DMS 273 treated with DMSO at 0.1 percent for 48 hours (cell line): ENCODE measurements at places on chromosomes 11 and 22.

- DNase-seq = no peak
Measured at GRCh38 chr11:44979543-44980399, 29.1 kb upstream of the TP53I11 start.

DNA sequence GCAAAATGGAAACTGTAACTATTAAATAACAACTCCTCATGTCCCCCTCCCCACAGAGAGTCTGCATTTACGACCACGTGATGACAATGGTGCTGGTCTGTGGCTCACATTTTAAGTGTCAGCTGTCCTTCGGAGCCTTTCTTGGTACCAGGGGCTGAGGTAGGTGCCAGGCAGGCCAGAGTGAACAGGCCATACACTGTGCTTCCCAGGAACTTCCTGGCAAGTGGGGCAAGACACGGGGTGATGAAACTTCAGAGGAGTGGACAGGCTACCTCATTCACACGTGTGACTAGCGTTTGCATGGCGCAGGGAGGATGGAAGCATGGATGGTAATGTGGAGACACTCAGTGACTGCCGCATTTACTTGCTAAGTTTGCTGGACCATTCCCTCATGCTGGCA is 10.4 kb upstream of the YPEL1 start:
- no peak for DNase-seq

- no peak for DNase-seq
Measured at GRCh38 chr11:206002-206384, 1.2 kb downstream of the BET1L start.

GRCh38 chr11:118618115-118618990 is 10.9 kb downstream of the PHLDB1 start:
- DNase-seq = no peak

DNA sequence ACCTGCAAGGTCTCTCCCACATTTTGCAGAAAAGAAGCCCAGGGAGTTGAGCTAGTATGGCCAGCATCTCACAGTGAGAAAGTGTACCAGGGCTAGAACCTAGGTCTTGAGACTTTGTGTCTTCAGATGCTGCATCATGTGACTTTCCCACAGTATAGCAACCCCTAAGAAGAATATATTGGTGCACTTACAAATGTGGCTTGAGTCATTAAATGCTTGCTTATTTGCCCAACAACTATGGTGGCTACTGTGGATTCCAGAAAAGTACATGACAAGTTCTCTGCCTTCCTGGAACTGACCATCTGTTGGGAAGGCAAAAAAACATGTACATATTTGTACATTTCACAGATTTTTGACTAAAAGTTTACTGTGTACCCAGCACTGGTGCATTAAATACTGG is 55.0 kb downstream of the POLD3 start:
- DNase-seq = no peak

DNA sequence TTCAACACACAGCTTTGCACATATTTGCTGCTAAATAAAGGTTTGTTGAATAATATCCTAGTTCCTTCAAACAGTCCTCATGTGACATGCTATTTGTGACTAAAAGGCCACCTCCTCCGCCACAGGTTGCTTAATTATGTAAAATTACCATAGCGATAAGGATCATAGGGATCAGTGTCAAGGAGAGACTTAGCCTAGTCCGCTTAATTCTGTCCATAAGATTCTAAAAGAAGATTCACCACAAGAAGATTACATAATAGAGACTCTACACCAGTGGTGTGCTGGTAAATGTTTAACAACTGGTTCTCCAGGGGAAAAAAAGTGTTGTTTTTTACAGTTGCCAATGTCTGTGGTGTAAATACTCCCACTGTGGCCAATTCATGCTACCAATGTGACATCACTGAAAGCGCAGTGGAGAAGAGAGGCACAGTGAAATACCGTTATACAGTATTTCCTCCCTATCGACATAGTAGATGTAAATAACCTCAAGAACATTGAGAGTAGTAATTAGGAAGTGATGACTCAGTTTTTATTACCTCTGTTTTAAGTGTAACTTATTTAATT is 4.2 kb upstream of the CHRDL2 start:
- no peak for DNase-seq
